ENCODE measurements at places on chromosomes 3 and 15.

GRCh38 chr3:5613599-5613998, 426.1 kb downstream of the EDEM1 start:
- DNase-seq, result no peak

DNA sequence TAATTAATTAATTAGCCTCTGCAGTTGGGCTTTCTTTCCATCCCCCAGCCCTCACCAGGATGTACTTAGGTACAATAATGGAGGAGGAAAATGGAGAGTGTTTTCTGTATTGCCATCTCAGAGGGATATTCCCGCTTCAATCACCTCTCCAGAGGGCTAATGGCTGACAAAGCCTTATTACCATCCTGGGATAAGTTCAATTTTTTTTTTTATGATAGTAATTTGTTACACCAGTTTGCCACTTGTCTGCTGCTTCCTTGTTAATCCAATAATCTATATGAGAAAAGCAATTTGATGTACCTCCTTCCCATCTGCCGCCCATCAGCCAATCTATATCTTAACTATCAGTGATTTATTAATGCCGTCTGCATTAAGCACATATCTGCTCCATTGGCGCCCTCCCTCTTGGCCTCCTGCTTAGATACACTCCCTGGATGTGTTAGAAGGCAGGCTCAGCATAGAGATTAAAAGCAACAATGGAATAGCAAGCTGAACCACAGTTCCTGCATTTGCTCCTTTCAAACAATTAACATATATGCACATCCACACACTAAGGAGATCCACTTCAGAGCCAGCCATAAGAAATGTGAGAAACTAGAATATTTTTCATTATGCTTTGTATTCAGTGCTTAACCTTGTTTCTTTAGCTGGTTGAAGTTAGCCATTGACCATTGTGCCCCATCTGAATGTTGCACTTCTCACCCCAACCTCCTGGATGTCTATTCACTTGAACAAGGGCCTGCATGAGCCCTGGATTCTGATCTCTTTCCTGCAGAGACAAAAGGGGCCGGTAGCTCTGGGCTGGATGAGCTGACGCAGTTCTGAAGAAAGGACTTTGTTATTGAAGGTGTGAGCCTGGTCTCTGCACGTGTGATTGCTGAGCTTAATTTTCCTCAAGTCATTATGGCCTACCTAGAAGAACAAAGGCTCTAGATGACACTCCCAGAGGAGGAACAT, 237.3 kb upstream of the GAP43 start:
- no peak for DNase-seq

DNA sequence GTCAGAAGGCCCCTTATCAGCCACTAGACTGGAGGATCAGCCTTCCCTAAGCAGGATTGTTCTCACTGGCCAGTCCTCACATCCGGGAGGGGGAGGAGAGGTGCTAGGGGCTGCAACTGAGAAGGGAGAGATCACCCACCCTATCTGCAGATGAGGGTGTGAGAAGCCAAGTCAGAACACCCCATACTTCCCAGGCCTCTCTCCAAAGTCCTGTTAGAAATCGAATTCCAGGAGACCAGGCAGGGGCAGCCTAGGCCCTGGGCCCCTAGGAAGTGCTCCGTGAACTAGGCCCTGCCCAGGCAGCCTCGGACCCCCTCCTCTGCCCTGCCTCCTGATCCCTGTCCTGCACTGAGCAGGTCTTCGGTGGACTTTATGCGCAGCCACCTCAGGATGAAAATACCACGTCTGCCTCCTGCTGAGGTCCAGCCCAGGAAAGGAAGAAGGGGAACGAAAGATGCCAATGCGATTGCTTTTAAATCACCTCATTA, 933 bp downstream of the DZIP1L start:
- no peak for DNase-seq

DNA sequence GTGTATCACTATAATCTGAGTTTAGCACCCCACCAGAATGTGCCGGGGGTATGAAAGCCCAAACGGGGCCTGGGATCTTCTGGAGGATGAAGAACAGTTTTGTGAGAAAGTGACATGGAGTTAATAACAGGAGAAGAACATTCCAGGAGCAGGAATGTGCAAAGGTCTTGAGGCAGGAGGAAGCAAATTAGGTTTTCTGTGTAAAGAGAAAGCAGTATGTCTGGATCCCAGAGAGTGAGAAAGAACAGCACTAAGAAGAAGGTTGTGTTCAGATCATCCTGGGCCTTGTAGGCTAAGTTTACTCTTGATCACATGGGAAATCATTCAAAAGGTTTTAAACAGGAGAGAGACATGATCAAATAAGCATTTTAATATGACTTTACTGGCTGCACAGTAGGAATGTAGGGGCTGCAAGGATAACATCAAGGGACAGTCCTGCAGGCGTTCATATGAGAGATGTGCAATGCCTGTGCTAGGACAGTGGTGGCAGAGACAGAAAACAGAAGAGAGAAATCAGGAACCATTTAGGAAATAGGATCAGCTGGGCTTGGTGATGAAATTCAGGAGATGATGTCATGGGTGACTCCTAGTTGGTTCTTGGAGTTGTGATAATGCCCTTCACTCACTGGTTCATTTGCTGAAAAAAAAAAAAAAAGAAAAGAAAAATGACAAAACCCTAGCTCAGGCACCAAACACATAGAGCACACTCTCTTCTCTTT, 113.5 kb downstream of the TNIK start:
- DNase-seq, result no peak

DNA sequence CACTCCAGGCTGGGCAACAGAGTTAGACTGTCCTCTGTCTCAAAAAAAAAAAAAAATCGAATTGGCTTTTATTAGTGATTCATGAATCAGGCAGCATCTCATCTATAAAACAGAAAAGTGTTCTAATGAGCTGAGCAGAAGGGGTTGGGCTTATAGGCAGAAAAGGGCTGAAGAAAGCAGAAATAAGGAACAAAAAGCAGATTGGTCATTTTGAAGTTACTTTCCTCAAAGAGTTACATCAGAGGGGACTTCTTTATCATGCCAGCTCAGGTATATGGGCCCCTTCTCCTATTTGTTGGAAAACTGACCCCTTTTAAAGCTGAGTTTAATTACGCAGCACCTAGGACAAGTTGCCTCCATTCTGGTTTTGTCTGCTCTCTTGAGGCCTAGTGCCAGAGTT, 722 bp upstream of the POGLUT1 start:
- no peak for DNase-seq

DNA sequence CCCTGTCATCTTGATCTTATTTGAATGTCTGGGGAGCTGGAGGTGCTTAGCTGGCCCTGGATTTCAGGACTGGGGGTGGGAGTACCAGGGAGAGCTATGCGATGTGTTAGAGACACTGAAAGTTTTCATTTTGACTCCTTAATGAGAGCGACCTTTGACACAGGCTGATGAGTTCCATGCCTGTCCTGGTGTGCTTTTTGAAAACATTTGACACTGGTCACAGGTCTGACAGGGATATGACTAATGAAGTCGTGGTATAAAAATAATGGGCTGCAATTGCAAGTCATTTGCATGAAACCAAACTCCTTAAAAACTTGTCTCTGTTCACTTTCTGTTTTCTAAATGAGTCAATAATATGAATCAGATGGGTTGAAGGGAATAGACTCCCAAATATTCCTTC, 81.9 kb downstream of the MECOM start:
- no peak for DNase-seq

- DNase-seq, result no peak
These were observed 57.1 kb downstream of the CALML4 start for GRCh38 chr15:68148039-68148438.

GRCh38 chr3:94433811-94434210, 370.9 kb downstream of the NSUN3 start:
- no peak for DNase-seq

- peak; percentile 32 for DNase-seq
These were observed 60.8 kb upstream of the ARHGEF3 start for GRCh38 chr3:56862352-56863062.

DNA sequence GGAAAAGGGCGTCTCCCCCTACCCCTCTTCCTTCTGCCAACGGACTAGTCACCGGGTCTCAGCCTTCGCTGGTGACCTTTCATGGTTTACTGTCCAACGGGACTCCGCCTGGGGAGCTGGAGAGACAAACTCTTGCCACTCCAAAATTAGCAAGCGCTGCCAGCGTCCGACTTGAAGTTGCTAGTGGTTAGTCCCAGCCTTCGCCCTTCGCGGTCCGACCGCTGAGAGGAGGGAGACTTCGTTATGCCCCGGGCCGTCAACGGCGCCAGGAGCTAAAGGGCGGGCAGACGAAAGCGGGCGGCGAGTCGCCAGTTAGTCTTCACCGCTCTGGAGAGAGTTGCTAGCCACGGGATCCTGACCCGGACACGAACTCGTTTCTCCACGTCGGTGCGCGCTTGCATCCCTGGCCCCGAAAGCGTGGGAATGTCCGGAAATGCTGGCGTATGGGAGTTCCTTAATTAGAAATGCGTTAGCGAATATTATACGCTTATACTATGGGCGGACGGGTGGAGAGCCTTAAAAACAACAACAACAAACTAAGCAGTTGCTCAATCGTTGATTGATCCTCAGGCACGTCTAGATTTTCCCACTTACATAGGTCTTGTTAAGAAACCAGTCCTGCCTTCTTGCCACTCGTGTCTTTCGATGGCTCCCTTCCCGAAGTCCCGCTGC, 716 bp downstream of the SMC4 start:
- DNase-seq, result no peak

- DNase-seq, result no peak
These were observed 152.1 kb upstream of the EPHA3 start for GRCh38 chr3:88955274-88955673.

GRCh38 chr3:24520976-24521419, 26.3 kb upstream of the THRB start:
- no peak for DNase-seq

DNA sequence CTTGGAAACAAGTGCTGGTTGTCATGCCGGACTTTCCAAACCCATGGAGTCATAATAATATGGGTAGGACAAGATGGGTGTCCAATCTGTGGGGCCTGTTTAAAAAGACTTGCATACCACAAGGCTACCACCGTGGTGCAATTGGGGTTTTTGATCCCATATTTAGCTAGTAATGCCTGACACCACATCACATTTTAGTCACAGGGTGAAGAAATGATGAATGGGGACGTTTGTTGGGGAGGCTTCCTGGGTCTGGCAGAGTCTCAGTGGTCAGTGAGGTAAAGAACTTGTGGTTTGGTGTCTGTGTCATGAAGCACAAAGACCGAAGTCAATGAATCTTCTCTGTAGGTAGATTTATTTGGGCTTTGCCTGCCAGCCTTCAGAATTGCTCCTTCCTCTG, 31.0 kb downstream of the P3H2 start:
- DNase-seq, result no peak

- DNase-seq, result no peak
These were observed 116.5 kb downstream of the NEK10 start for GRCh38 chr3:27252646-27253045.

- no peak for DNase-seq
These were observed 14.7 kb upstream of the ATP2B2 start for GRCh38 chr3:10520072-10520471.

- DNase-seq, result no peak
These were observed 199.1 kb downstream of the CDIN1 start for GRCh38 chr15:36778531-36778930.

GRCh38 chr3:136908297-136908696, 46.3 kb downstream of the NCK1 start:
- DNase-seq, result no peak

DNA sequence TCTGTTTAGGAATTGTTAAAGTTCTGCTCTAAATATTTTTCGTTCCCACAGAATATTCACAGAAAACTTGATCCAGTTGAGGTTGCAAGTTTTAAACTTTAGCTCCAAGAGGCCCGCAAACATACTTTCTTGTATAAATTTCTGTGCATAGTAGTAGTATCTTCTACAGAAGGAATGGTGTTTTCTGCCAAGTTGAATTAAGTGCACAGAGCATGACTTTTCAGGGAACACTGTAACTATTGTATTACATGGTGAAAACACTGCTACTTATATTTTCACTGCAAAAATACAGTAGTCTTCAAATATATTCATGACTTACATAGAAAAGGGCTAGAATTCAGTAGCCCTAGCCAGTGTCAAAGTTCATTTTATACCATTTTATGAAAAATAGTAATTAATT, 67.0 kb downstream of the SUCNR1 start:
- no peak for DNase-seq

DNA sequence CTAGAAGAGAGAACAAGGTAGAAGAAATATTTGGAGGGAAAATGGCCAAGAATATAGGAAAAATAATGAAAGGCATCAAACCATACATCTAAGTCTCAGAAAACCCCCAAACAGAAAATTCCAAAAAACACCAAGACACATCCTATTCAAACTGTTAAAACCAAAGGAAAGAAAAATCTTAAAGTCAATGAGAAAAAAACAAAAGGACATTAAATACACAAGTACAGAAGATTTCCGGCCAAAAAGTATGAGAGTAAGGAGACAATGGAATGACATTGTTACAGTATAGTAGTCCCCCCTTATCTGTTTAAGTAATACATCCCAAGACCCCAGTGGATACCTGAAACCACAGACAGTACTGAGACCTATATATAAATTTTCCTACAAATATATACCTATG, 18.8 kb downstream of the CLASP2 start:
- no peak for DNase-seq

- DNase-seq, result no peak
These were observed 273.0 kb downstream of the DIPK2A start for GRCh38 chr3:144244662-144245061.

DNA sequence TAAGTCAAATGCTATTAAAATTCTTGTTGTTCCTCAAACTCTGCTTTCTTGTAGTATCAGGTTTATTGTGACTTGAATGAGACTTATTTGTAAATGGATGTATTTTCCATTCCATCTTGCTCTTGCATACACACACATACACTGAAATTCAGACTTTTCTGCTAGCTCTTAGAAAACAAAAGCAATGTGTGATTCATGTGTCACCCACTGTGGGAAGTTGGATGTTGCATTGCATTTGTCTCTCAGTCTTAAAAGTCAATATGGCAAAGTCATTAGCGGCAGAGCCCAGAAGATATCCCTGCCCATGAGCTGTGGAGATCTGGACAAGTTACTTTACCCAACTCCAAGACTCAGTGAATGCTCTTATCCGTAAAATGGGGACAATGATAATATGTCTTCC, 357.2 kb upstream of the TPRG1 start:
- DNase-seq, result no peak

DNA sequence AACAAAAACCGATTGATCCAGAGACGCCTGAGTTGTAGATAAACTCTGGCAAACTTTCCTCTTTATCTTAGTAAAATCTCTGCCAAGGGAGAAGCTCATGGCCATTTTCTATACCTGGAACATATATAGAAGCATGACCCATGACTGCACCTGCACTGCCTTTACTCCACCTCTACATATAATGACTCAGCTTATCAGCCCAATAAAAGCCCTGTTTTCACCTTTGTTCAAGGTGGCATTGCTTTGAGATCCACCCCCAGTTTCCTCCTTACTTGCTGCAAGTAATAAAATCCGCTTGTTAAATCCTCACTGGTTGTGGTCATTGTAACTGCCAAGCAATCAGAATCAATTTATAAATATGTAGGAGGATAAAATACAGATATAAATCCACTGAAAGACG, 1280.4 kb downstream of the NSUN3 start:
- no peak for DNase-seq

- DNase-seq, result no peak
These were observed 172.5 kb upstream of the GADL1 start for GRCh38 chr3:31067004-31067403.

Data from midbrain (tissue), 1 donor.